CD4-positive, alpha-beta T cell treated with Interleukin-2 at 100 ng/mL for 4 hours (primary cell): ENCODE measurements at places on chromosomes 7 and 10.

GRCh38 chr7:5396999-5397663 is 26.5 kb downstream of the TNRC18 start:
- peak; percentile 91 for DNase-seq

GRCh38 chr7:29332042-29332811 is 137.7 kb downstream of the CHN2 start:
- DNase-seq: no peak

- DNase-seq: no peak
Observed at GRCh38 chr7:151380199-151381097, 29.4 kb downstream of the WDR86 start.

- no peak for DNase-seq
Observed at GRCh38 chr10:36271627-36272340, 629.7 kb upstream of the FZD8 start.

DNA sequence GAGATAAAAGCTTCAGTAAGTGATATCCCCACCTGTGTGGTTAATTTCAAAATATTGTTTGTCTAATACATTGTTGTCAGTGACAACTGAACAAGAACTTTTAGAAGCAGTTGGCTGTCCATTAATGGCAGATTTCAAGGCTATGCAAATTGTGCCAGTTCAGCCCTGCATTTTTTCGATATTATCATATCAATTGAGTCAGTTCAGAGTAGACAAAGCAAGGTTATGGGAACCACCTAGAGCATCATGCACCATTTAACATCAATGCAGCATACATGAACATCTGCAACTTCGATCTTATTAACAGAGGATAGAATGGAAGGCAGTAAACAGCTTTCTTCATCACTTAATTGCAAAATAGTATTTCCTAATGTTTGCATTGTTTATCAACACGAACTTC is 180.7 kb upstream of the KAT6B start:
- no peak for DNase-seq

- DNase-seq: no peak
Observed at GRCh38 chr10:15320522-15321203, 50.4 kb downstream of the FAM171A1 start.

- DNase-seq: peak; percentile 29
Observed at GRCh38 chr7:76358011-76358480, 745 bp downstream of the YWHAG start.

- DNase-seq: no peak
Observed at GRCh38 chr7:69773535-69774225, 175.4 kb downstream of the AUTS2 start.

GRCh38 chr7:70405241-70405640 is 726.7 kb upstream of the GALNT17 start:
- DNase-seq: no peak

DNA sequence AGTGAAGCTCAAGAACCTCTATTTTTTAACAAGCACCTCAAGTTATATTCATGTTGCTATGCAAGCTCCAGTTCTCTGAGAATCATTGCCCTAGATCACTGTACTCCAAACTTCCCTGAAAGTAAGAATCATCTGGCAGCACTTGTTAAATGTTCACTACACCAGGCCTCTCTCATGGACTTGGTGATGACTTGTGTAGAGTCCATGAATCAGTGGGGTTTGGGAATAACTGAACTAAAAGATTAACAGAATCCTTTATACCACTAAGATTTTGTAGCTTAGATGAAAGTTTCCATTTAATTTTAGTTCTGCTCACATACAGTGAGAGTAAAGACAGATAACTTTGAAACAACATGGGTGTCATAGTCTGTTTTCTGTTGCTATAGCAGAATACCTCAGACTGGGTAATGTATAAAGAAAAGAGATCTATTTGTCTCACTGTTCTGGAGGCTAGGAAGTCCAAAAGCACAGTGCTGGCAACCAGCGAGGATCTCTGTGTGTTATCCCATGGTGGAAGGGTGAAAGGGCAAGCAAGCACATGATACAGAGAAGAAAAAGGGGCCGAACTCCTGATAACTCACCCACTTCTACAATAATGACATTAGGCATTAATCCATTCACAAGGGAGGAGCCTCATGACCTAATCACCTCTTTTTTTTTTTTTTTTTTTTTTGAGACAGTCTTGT is 27.9 kb upstream of the AOAH start:
- no peak for DNase-seq

- DNase-seq: no peak
Observed at GRCh38 chr10:30103595-30104320, 44.4 kb upstream of the JCAD start.

GRCh38 chr10:18378766-18379165 is 238.5 kb downstream of the CACNB2 start:
- DNase-seq: no peak

DNA sequence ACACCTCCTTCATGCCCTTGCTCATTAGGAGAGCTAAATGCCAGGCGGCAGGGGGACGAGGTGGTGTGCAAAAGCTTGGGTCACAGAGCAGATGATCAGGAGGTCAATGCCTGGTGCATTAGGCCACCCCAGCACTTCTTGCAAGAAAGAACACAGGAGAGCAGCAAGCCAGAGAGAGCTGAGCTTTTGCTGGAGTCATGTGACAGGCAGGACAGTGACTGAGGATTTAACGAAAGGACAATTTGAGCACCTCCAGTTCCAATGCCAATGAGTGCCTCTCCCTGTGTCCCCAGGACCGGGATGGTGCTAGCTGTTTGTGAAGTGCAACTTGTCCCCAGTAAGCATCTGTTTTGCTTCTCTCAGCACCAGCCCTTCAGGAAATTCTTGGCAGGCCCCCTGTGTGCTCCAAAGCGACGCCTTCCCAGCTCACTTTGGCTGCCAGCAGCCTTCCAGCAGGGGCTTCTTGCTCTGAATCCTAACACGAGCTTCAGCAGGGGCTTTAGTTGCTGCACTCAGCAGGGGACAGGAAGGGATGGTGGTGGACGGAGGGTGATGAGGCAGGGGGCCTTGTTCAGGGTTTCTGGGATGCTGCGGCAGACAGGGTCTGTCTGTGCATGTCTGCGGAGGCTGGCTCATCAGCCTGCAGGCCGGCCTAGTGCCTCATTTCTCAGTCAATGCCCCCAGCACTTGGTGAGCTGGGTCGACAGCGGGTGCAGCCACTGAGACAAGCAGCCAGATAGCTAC is 368.1 kb downstream of the RPS24 start:
- no peak for DNase-seq

DNA sequence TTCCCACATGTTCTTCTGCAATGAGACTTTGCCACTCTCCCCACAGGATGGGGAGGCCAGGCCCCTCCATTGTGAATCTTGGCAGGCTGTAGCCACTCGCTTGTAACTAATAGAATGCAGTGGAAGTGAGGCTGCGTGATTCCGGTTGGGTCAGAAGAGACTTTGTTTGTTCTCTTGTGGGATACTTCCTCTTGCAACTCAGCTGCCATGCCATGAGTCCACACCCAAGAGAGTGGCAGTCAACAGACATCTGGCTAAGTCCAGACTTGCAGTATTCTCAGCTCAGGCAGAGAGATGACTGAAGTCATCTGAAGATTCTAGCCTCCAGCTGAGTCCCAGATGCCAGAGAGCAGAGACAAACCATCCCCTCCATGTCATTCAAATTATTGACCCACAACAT is 153.4 kb upstream of the GDF10 start:
- no peak for DNase-seq

- no peak for DNase-seq
Observed at GRCh38 chr7:31051598-31052486, at the start of gene ADCYAP1R1. TSS of gene ADCYAP1R1 (plus strand) at chr7:31052308. CDS start at chr7:31063265, 10,957 bp downstream.

- DNase-seq: no peak
Observed at GRCh38 chr7:127798023-127798422, 146.0 kb downstream of the SND1 start.

DNA sequence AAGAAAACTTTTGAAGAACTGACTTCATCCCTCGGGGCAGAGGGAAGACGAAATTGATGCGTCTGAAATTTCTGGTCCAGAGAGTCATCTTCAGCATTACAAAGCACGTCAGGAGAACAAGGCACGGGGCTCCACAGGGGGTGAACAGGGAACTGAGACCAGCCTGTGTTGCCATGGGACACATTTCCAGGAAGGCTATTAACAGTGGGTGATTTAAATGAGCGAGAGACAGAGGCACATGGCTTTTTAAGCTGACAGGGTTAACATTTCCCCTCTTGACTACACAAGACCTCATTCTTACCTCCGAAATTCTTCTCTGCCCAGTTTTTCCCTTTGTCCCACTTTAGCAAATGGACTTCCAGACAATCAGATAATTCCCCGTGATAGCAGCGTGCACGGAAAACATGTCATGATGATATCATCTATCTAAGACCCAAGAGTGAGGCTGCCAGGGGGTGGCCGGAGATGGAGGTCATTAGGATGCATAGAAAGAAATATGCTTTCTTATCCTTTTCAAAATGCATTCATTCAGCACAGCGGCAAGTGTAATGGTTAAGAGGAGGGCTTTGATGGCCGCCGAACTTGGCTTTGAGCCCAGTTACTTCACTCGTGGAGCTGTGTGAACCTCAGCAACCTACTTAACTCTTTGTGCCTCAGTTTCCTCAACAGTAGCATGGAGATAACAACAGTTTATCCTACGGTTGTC is 248.0 kb downstream of the PRPF18 start:
- no peak for DNase-seq

DNA sequence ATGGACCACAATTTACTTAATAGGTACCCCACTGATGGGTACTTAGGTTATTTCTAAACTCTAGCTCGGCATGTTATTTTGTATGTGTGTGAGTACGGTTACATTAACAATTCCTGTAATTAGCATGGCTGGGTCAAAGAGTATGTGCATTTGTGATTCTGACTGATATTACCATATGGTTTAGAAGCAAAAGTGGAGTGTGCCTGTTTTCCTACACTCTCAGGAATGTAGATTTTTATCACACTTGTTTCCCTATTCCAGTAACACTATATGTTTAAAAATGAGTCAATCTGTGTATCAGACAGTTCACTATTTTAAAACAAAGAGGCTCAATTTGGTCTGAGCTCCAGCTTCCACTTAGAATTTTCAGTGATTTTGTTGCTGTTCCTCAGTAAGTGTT is 44.6 kb upstream of the GSDME start:
- DNase-seq: no peak

DNA sequence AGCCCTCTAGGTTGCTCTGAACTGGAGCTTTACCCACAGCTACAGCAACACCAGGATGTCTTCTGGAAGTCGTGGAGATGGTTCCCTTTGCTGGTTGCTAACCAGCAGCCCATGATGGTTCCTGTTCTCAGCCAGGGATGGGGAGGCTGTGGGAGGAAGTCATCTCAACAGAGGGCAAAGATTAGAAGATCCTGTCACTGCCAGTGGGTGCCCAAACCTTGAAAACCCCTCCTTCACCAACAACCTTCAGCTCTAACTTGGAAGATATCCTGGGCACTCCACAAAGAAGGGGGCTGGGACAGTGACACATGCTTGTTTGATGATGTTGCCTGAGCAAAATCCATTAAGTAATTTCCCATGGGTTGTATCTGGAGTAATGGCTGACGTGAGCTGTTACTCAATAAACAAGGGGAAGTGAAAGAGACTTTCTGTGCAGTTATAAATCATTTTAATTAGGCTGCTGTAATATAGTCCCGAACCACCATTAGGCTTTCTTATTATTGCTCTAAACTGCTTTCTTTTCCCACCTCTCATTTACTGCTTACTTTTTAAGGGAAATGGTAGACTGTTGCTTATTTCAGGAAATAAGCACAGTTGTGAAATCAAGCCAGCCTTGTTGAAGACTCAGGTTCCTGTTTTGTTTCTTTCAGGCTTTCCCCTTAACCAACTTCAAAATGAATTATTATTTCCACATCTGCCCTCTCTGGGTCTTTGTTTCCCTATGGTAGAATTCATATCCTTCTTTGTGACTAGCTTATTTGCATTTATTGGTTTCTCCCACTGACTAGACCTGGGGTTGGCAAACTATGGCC is 124.8 kb downstream of the PPP1R17 start:
- DNase-seq: no peak

- peak; percentile 72 for DNase-seq
Observed at GRCh38 chr7:37311355-37311754, 137.3 kb downstream of the ELMO1 start.

DNA sequence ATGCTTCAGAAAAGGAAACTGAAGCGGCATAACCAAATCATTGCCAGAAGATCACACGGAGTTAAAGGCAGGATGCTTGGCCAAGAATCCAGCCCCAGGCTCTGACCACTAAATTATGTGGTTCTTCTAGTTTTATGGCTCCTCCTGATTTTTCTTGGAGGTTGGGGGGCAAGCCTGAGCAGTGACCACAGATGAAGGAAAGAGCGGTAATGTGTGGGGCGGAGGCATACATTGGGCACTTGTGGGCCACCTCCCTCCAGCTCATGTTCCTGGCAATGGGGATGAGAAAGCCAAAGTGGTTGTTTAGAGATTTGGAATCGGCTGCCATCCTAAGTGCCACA is 3.2 kb downstream of the TRPV6 start:
- no peak for DNase-seq

DNA sequence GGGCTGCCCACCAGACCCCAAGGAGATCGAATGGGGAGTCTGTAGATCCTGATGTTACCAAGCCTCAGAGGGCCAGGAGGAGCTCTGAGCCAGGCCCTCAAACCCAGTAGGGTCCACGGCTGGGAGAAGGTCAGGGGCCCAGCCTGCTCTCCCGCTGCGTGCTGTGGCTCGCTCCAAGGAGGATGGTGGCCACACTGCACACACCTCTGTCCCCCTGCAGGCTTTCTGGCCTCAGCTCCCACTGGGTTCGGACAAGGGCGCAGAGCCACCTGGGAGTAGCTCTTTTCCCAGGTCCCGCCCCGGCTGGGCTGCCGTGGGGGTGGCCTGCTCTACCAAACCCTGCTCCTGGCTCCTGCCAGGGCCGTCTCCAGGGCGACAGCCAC is 175.8 kb downstream of the ZNF248 start:
- DNase-seq: no peak

DNA sequence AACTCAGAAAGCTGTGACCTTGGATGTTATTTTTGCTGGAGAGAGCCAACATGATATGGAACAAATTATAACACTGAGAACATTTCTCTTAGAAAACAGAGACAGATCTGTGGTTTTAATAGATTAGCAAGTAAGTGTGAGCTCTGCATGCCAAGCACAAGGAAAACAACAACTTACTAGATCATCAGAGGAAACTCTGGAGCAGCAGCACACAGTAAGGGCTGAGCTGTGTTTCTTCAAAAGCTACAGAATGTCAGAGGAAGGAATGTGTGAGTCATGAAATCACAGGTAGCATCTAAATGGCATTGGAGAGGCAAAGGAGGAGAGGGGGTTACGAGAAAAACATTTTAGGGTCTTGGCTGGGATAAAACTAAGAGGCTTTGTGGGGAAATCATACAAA is 283.4 kb upstream of the FZD8 start:
- DNase-seq: no peak

- DNase-seq: no peak
Observed at GRCh38 chr10:103276896-103277712, at the start of gene INA. TSS of gene INA (plus strand) at chr10:103277138. CDS start at chr10:103277212, 74 bp downstream.

DNA sequence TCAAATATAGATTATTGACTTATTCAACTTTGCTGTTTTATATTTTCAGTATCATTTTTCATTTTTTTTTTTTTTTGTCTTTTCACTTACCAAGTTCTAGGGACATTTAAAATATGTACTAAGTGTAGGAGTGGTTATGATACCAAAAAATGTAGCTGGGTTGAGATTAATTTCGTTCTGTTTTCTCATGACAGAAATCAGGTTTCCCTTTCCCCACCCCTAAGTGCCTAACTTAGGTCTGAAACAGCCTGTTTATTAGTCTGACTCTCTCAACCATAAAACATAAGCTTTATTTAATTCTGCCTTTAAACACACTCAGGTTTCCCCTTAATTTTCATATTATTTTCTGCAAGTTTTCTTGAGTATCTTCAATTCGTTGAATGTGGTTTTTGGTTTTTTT is 22.1 kb downstream of the TMEM106B start:
- no peak for DNase-seq
